ENCODE measurements at places on chromosomes 3 and 15.

- no peak for DNase-seq
Observed at GRCh38 chr3:99921986-99922385, 104.3 kb downstream of the CMSS1 start.

DNA sequence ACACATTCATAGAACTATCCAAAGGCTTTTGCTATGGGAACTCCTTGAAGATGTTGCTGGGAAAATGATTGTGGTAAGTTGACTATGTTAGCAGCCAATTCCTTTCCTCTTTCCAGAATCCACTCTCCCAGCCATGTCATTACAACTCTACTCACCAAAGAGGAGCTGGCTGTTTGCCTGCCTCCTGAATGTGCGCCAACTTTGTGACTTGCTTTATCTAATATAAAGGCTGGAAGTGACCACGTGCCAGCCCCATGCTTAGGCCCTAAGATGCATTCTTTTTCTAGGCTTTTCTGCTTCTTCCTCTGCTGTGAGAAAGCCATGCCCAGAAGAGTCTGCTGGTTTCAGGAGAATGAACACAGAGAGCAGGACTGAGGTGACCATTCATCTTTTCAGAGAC, 182.2 kb downstream of the GABRB3 start:
- no peak for DNase-seq

DNA sequence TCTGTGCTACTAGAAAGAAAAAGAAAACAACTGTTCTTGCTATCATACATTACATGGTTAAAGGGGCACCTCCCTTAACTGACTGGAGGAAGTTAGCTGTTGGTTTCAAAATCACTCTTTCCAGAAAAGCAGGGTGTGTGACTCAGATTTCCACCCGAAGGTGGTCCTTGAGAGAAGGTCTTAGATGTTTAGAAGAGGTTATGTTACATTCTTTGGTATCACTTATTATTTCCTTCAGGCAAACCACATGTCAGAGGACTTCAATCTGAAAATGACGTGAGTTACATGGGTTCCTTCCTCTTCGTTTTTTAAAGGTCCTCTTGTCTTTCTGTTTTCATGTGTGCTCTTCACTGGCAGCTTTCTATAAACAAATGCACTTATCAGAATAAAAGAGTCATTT, 307.9 kb upstream of the CBLB start:
- no peak for DNase-seq

GRCh38 chr15:56587686-56588085, 122.7 kb upstream of the MNS1 start:
- no peak for DNase-seq

DNA sequence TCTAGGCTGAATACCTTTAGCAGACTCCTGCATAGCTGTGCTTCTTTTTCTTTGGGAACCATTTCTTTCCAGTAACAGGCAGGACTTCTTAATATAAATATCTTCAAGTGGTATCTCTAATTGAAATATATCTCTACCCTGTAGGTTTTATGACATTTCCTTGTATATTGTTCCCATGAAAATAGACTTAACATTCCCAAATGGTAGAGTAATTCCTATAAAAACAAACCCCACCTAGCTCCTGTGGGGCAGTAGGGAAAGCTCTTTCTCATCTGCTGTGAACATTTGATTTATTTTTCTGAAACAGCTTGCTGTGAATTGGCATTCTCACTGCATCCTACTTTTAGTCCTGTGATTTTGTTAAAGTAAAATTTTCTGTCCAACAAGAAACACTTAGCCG, 20.8 kb downstream of the SELENOT start:
- DNase-seq = no peak

DNA sequence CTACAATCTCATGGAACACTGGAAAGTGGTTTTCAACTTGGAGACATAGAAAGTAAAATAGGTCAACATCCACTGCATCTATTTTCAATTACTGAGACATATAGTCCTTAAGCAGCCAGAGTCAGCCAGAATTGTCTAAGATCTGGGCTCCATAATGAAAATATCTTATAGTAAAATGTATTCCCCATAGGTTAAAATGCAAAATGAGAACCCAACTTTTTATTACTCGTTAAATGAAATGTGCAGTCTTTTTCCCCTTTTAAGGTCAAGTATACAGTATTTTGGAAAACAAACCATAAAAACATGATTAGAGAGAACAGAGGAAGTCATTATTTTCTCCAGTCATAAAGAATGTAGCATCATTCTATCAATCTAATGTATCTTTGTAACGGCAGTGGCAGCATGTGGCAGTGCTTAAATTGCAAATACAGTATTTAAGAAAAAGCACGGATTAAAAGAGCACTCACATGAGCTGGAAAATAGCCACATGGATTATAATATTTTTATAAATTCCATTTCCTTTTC, 64.4 kb upstream of the CPB1 start:
- DNase-seq = no peak

All from SW480 (cell line).